ENCODE measurements at places on chromosomes 2 and 18.

DNA sequence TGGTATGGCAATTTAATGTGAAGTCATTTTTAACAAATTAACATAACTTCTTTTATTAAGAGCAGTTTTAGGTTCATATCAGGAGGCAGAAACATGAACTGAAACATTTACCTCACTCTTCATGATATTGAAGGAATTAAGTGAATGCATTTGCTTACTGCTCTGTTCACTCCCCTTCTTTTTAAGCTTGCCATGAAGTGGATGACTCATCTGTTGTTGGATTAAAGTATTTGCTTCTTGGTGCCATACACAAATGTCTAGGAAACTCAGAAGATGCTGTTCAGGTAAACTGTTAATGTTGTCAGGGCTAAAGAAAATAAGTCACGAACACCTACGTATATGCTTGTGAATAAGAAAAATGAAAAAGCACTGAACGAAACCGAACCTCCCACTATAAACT, 10.2 kb upstream of the CABYR start:
- H3K27ac ChIP-seq = no peak overlapping the region
- peaks cover 6% of the 10 kb centered on the region for H3K36me3 ChIP-seq
- no peak for DNase-seq
- H3K4me3 ChIP-seq = no peak overlapping the region
- no peaks in the 10 kb centered on the region for H3K4me1 ChIP-seq

DNA sequence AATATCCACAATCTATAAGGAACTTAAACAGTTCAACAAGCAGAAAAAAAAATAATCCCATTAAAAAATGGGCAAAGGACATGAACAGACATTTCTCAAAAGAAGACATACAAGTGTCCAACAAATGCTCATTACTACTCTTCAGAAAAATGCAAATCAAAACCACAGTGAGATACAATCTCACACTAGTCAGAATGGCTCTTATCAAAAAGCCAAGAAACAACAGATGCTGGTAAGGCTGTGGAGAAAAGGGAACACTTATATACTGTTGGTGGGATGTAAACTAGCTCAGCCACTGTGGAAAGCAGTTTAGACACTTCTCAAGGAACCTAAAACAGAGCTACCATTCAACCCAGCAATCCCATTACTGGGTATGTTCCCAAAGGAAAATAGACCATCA, 7.2 kb upstream of the CRYGB start:
- no peaks in the 10 kb centered on the region for H3K27me3 ChIP-seq
- no peak overlapping the region for H3K27ac ChIP-seq
- no peak overlapping the region for H3K4me3 ChIP-seq
- no peak for DNase-seq
- H3K36me3 ChIP-seq = no peaks in the 10 kb centered on the region

DNA sequence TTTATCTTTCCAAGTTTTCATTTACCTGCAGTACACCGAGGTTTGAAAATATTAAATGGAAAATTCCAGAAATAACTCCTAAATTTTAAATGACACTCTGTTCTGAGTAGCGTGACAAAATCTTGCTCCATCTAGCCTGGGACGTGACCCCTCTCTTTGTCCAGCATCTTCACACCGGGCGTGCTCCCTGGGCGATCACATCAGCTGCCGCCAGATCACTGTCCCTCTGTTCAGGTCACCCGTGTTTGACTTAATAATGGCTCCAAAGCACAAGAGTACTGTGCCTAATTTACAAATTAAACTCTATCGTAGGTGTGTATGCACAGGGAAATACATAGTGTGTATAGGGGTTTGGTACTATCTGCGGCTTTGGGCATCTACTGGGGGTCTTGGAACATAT, 6.1 kb upstream of the TMEM185B start:
- DNase-seq = no peak
- H3K4me1 ChIP-seq = no peaks in the 10 kb centered on the region

GRCh38 chr2:168256448-168256847, 9.1 kb upstream of the STK39 start:
- H3K27me3 ChIP-seq = no peaks in the 10 kb centered on the region
- no peak overlapping the region for H3K4me3 ChIP-seq
- H3K36me3 ChIP-seq = no peaks in the 10 kb centered on the region
- no peak overlapping the region for H3K27ac ChIP-seq
- no peak for DNase-seq

DNA sequence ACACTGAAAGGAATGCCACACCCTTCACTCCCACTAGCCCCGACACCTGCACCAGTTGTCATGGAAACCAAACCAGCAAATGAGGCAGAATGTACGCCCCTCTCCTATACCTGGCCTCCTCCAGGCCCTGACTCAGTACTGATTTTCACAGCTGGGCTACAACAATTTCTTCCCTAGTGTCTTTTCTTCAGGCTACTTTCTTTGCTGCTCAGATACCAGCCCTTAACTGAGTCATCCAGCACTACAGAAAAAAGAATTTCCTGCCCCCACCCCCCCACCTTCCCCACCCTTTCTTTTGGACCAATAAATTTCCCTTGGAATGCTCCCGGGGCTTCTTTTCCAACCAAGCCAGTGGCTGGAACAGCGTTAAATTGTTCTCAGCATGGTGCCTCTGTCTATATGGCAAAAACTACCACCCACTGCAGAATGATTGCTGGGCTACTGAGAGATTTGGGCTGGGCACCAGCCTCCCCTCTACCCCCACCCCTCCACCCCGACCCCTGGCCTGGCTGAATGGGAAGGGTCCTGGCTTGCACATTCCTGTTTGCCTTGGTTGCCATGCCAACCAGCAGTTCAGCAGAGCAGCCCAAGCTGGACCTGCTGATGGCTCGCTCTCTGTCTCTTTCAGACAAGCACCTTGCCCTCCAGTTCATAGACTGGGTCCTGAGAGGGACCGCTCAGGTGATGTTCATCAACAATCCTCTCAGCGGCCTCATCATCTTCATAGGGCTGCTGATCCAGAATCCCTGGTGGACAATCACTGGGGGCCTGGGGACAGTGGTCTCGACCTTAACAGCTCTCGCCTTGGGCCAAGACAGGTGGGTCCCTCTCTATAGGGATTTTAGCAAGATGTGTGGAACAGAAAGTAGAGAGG, 11.3 kb downstream of the SLC14A2 start:
- no peak overlapping the region for H3K27ac ChIP-seq
- no peak for DNase-seq
- no peaks in the 10 kb centered on the region for H3K4me1 ChIP-seq
- H3K27me3 ChIP-seq = no peaks in the 10 kb centered on the region
- no peaks in the 10 kb centered on the region for H3K36me3 ChIP-seq
- no peak overlapping the region for H3K4me3 ChIP-seq

GRCh38 chr2:159797543-159798375, at the start of gene CD302:
TSS of gene CD302 (minus strand) at chr2:159798208. CDS start at chr2:159798198, 10 bp downstream.
- H3K36me3 ChIP-seq = no peaks in the 10 kb centered on the region
- peaks cover 2% of the 10 kb centered on the region for H3K4me1 ChIP-seq
- H3K27me3 ChIP-seq = peaks cover 11% of the 10 kb centered on the region
- DNase-seq = no peak
- H3K4me3 ChIP-seq = peak within 1 kb of the TSS; percentile 84

- no peaks in the 10 kb centered on the region for H3K27me3 ChIP-seq
- no peak for DNase-seq
- H3K4me1 ChIP-seq = no peaks in the 10 kb centered on the region
- H3K4me3 ChIP-seq = no peak overlapping the region
- H3K36me3 ChIP-seq = no peaks in the 10 kb centered on the region
Measured at GRCh38 chr2:121189661-121190381, 95.2 kb downstream of the TFCP2L1 start.

- no peaks in the 10 kb centered on the region for H3K36me3 ChIP-seq
- no peaks in the 10 kb centered on the region for H3K4me1 ChIP-seq
- H3K27me3 ChIP-seq = no peaks in the 10 kb centered on the region
- no peak for DNase-seq
Measured at GRCh38 chr18:39318008-39318407, 1752.4 kb upstream of the CELF4 start.

GRCh38 chr2:43019536-43020183, 206.7 kb downstream of the ZFP36L2 start:
- H3K4me1 ChIP-seq = no peaks in the 10 kb centered on the region
- DNase-seq = no peak
- H3K27ac ChIP-seq = no peak overlapping the region
- H3K27me3 ChIP-seq = no peaks in the 10 kb centered on the region
- no peaks in the 10 kb centered on the region for H3K36me3 ChIP-seq

DNA sequence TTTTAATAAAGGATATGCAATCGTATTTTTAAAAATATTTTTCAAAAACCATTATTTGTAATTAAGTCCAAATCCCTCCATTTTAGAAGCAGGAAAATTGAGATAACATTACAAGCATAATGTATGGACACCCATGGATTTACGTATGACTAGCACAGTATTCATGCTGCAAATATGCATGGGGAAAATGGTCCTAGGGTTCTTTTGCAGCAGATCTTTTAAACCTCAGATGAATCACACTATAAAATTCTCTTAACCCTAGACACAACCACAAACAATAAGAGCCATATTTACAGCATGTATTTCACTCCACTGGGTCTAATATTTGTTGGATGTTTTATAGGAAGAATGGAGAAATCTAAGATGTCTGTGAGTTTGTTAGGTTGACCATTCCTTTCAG, 453.4 kb downstream of the TGIF1 start:
- no peaks in the 10 kb centered on the region for H3K36me3 ChIP-seq
- H3K4me3 ChIP-seq = no peak overlapping the region
- H3K4me1 ChIP-seq = no peaks in the 10 kb centered on the region
- no peaks in the 10 kb centered on the region for H3K27me3 ChIP-seq
- no peak for DNase-seq

GRCh38 chr2:150028322-150028721, 440.7 kb upstream of the MMADHC start:
- no peak overlapping the region for H3K27ac ChIP-seq
- H3K36me3 ChIP-seq = no peaks in the 10 kb centered on the region
- H3K4me1 ChIP-seq = no peaks in the 10 kb centered on the region

DNA sequence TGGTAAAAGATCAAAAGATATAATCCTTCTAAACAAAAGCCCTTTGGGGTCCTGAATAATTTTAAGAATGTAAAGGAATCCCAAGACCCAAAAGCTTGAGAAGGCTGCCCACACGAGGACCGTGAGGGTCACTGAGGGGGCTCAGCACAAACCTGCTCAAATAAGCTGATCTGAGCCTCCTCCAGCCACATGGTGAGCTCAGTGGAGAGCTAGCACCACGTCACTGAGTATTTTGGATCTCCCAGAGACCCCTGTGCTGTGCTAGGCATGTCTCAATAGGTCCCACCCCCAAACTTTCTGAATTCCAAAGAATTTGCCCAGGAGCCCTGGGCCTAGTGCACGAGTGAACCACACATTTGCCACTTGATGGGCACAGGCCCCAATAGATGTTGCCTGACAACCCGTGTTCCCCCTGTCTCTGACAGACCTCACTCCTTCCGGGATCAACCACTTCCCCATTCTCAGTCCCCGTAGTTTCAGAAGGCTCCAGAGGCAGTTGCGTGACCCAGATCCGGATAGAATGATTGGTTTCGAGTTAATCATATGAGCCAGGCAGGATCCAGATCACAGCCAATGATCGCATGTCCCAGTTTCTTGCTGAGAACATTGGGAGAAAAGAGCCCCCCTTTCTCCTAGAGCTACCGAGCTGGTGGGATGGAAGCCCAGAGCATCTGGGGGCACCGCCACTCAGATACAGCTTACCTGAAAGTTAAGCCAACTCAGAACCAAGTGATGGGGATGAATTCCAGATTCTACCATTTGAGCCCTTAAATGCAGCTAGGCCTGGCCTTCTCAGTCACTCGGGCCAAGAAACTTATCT, 203.8 kb downstream of the TNS1 start:
- H3K4me3 ChIP-seq = no peak overlapping the region
- no peaks in the 10 kb centered on the region for H3K27me3 ChIP-seq
- H3K36me3 ChIP-seq = no peaks in the 10 kb centered on the region
- H3K27ac ChIP-seq = no peak overlapping the region
- no peaks in the 10 kb centered on the region for H3K4me1 ChIP-seq

DNA sequence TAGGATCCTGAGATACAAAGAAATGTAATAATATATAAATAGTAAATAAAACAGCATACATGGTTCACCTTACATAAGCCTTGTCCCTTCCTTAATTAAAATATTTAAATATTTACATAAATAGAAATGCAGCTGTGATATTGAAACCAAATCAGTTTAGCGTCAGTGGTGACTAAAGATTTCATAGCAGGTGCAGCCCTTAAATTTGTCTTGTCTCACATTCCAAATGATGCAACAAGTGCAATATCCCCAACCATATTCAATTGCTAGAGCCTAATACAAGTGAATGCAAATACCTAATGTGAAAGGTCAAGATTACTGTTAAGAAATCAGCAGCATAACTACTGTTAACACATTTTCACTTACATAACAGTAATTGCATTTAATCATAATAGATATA, 539.5 kb downstream of the NYAP2 start:
- no peak overlapping the region for H3K27ac ChIP-seq
- no peak overlapping the region for H3K4me3 ChIP-seq
- DNase-seq = no peak
- H3K27me3 ChIP-seq = no peaks in the 10 kb centered on the region
- no peaks in the 10 kb centered on the region for H3K36me3 ChIP-seq
- H3K4me1 ChIP-seq = no peaks in the 10 kb centered on the region

GRCh38 chr2:98518101-98518500, 73.4 kb downstream of the INPP4A start:
- no peaks in the 10 kb centered on the region for H3K36me3 ChIP-seq
- H3K27me3 ChIP-seq = no peaks in the 10 kb centered on the region
- H3K4me3 ChIP-seq = no peak overlapping the region
- DNase-seq = no peak
- H3K4me1 ChIP-seq = 0 out of 2 replicates have a peak, but pooled peaks cover 3% of the 10 kb centered on the region

GRCh38 chr2:168961450-168962229, 60.5 kb downstream of the G6PC2 start:
- no peak overlapping the region for H3K27ac ChIP-seq
- no peak overlapping the region for H3K4me3 ChIP-seq
- DNase-seq = peak; percentile 73
- no peaks in the 10 kb centered on the region for H3K27me3 ChIP-seq
- H3K36me3 ChIP-seq = no peaks in the 10 kb centered on the region

DNA sequence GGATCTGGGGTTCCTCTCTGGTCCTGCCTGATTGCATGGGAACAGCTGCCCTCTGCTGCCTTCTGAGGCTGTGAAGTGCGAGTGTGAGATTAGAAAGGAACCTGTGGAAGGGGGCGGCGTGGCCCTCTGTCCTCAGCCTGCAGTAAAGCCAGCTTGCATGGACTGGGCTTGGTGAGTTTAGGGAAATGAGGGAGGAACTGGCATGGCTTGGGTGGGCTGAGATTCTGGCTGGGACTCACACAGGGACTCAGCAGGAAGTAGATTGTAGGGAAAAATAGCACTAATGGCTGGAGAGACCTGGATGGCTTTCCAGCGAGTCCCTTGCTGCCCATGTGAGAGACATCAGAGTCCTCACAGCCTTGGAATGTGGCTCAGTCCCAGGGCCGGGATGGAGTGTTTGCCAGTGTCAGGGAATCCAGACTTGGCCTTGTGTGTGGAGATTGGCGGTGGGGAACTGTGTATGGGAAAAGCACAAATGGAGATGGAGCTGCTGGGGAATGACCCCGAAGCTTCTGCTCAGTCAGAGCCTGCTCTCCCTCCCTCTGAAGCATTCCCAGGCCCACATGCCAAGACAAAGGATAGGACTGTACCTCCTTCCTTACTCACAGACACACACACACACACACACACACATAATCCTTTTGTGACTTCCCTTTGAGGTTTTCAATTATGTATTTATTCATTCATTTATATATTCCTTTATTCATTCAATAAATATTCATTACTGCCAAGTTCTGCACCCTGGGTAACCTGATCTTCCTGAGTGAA, 115.4 kb downstream of the ACAA2 start:
- no peaks in the 10 kb centered on the region for H3K27me3 ChIP-seq
- no peak for DNase-seq
- H3K27ac ChIP-seq = no peak overlapping the region
- H3K4me3 ChIP-seq = no peak overlapping the region
- H3K36me3 ChIP-seq = no peaks in the 10 kb centered on the region
